ENCODE measurements at places on chromosomes 2 and 18.
A peak's percentile ranks its signal among the peaks of the same experiment; 100 is the strongest.

DNA sequence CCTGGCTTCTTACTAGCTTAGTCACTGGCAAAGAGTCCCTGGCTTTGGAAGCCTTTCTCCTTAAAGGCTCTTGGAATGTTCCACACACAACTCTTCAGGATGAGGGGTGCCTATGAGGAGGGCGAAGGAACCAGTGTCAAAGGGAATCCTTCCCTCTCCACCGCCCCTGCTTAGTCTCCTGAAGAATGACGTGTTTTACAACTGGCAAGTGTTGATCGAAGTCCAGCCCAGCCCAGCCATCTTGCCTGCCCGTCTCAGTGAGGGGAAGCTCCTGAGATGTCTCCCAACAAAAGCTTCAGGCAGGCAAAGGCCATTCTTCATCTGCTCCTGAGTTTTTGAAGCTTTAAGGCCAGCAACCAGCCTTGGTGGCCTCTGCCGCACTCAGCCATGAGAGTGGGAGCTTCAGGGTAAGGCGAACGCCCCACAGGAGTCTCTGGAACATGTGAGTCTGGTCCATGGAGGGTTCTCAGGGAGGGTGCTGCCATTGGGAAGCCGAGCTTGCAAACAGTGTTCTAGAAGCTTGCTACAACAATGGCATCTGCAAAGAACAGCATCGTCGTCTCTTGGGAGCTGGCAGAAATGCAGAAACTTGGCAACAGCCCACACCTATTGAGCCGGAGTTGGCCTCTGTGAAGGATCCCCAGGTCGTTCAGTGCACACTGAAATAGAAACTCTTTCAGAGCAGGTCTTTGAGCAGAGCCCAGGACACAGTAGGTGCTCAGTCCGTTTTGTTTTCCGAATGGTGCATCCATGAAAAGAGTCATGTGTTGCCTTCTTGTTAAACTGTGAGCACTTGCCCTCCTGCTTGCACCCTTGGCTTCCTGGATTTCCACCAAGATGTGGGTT is 220.7 kb downstream of the SEPTIN10 start:
- no peak for DNase-seq

- no peak for DNase-seq
Observed at GRCh38 chr2:69563021-69563420, 80.5 kb downstream of the AAK1 start.

- no peak for DNase-seq
Observed at GRCh38 chr2:236177604-236177966, 9.4 kb upstream of the GBX2 start.

DNA sequence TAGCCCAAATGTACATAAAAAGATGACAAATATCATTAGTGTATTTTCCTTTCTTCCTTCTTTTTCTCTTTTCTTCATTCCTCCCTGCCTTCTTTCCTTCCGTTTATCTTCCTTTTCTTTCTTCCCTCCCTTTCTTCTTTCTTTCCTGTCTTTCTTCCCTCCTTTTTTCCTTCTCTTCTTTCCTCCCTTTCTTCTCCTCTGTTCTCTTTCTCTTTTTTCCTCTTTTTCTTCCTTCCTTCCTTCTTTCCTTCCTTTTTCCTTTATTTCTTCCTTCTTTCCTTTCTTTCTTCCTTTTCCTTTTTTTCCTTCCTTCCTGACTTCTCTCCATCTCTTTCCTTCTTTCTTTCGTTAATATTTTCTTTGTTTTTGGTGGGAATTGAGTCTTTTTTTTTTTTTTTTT is 256.9 kb upstream of the CNTNAP5 start:
- no peak for DNase-seq

- no peak for DNase-seq
Observed at GRCh38 chr2:190980630-190981209, 33.3 kb downstream of the STAT1 start.

DNA sequence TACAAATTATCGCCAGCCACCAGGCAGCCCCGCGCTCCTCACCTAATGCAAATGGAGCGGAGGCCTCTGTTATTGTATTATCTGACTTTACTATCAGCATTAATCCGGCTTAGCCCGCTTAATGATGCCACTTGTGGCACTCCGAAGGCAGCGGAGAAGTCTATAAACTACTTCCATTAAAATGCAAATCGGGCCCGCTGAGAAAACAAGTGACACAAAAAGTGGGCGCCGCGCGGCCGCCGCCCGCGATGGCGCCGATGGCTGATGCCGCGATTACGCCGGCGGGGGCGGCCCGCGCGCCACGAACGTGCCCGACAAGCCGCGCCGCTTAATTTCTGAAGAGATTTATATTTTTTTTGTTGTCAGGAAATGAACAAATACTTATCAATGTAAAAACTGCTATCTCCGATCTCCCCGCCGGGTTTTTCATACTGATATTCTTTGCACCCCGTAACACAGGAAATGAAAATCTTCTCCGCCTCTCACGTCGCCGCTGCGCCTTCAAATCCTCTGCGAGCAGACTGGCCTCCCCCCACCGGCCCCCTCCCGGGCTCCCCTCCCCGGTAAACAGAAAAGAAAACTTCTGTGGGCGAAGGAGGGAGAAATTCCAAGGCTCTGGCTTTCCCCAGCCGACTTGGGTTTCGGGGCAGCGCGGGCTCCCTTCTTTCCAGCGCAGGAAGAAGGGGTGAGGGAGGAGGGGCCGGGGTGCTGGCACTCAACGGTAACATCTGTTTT is 221.8 kb downstream of the INSIG2 start:
- peak; percentile 40 for DNase-seq

DNA sequence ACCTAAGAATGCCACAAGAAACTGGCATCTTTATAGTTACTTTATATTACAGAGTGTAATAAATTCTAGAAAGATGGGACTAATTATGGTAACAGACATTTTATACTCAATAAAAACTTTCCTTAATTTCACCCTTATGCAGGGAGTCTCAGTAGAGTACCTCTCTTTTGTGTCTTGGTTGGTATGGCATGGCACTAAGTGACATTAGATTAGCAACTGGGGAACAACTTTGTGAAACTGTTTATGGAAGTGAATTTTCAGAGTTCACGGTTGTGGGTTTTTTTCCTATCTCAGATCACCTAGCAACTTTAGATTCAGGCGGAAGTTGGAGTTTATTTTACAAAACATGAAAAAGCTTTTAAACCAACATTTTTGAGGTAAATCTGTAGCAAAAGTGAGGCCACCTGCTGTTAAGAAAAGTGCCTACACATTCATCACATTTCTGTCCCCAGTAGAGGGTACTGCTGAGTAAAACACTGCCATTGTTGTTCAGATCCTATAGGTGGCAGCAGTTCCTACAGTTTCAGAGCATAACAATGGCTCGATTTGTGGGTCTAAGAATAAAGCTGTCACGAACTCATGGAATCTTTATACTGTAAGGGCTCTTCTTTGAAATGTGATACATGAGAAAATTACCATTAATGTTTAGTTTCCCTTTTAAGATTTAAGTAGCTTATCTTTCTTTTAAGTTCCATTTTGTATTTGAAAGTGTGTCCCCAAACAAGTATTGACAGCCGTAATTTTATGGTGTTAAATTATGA is 117.6 kb downstream of the CAMKMT start:
- DNase-seq: peak; percentile 80

DNA sequence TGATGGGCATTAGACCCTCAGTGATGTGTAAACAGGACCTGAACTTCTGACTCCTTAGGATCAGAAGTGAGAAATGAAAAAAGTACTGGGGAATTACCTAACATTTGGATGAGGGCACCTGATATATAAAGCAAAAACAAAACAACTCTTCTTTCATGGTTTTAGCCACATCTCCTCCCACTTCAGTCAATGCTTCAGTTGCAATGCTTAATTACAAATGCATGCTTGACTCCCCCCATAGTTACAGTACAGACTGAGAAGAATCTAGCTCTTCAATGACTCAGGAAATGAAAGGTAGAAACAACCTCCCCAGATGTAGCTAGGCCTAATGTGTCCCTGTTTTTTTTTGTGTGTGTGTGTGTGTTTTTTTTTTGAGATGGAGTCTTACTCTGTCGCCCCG is 276.8 kb upstream of the POU3F3 start:
- no peak for DNase-seq
